ENCODE measurements at places on chromosomes 2 and 18. TPM values are rescaled to one million over a fixed set of nuclear protein-coding genes. Genes with fewer than 3 reads are reported as not detected.
A peak's percentile ranks its signal among the peaks of the same experiment; 100 is the strongest.

- DNase-seq, result no peak
Measured at GRCh38 chr2:105809097-105809473, 64.4 kb downstream of the NCK2 start.

- no peak for DNase-seq
Measured at GRCh38 chr2:95171902-95172301, 6.3 kb downstream of the ZNF2 start.

GRCh38 chr2:43194121-43194869 lies 32.1 kb downstream of the ZFP36L2 start:
- no peak for DNase-seq

GRCh38 chr2:14779252-14779651 lies 146.7 kb downstream of the LRATD1 start:
- no peak for DNase-seq

DNA sequence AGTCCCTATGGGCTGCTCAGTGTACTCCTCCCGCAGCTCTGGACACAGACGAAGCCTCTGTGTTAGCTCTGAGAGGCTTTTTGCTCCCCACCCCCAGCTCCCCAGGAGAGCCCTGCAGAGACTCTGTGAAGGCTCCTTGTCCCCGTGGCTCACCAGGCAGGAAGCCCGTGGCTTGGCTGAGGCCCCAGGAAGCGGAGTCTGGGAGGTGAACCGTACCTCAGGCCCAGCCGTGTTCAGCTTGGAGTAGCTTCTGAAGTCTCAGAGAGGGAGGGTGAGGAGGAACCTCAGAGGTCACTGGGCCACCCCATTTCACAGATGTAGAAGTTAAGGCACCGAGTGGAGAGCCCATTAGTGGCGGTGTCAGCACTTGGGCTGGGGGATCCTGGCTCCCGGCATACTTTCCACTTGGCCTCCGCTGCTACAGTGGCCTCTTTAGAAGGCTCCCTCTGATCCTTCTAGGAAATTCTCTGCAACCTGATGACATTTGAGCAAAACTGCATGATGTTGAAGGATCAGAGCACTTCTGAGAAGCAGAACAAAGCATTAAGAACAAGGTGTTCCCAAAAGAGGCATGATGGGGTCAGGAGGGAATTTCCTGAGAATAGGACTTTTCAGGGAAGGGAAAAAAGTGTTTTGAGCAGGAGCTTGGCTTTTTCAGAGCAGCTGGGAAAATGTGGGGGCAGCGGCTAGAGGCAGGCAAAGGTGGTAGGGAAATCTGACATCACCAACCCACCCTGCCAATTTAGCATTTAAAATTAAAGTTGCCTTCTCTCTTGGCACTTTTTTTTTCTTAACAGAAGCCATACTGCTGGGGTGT lies 79.1 kb downstream of the MCFD2 start:
- DNase-seq, result no peak

DNA sequence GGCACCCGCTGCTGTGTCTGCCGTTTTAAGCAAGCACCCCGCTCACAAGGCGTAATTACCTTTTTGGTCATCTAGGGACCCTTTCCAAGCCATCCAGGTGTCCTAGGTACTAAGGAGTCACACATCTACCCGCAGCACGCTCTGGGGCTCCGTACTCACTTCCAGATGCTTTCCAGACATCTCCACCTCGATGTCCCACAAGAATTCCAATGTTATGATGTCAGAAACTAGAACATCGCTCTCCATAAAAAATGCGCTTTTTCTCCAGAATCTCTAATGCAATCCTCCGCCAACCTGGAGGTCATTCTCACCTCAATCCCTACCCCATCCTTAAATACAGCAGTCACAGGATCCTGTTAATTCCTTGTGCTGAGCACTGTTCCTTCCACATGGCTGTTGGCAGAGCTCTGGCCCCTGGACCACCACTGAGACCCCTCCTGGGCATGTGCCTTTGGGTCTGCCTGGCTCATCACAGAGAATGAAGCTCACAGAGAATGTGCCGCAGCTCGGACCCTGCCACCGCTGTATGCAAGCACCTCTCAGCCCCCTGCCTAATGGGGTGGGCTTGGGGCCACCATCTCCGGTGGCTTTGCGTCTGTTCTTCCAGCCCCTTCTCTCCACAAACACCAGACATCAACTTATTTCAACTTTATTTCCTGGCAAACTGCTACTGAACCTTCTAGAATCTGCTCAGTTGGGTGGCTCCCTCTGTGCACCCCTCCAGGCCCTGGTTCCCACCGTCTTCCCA lies 4.6 kb upstream of the PXDN start:
- DNase-seq, result peak; percentile 34

Gene B3GNT7
- total RNA-seq, result 7.0 TPM

Gene SPATA3
- not detected for total RNA-seq
